ENCODE measurements at places on chromosomes 16 and 17.

- DNase-seq, result no peak
Measured at GRCh38 chr17:81545160-81545949, 6.8 kb downstream of the FAAP100 start.

GRCh38 chr17:68501074-68501473, 11.2 kb upstream of the PRKAR1A start:
- no peak for DNase-seq

DNA sequence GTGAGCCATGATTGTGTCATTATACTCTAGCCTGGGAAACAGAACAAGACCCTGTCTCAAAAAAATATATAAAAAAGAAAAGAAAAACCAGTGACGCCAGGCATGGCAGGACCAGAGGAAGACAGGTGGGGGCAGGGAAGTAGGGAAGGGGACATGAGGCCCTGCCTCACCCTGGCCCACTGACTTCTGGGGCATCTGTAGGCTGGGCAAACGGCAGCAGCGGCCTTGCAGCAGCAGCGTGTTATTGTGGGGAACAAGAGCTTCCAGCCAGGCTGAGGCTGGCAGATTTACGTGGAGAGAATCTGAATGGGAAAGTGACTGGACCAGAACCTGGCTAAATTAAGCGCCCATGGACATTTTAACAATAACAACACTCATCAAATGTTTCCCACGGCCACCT, 19.4 kb downstream of the CMTM4 start:
- peak; percentile 31 for DNase-seq

DNA sequence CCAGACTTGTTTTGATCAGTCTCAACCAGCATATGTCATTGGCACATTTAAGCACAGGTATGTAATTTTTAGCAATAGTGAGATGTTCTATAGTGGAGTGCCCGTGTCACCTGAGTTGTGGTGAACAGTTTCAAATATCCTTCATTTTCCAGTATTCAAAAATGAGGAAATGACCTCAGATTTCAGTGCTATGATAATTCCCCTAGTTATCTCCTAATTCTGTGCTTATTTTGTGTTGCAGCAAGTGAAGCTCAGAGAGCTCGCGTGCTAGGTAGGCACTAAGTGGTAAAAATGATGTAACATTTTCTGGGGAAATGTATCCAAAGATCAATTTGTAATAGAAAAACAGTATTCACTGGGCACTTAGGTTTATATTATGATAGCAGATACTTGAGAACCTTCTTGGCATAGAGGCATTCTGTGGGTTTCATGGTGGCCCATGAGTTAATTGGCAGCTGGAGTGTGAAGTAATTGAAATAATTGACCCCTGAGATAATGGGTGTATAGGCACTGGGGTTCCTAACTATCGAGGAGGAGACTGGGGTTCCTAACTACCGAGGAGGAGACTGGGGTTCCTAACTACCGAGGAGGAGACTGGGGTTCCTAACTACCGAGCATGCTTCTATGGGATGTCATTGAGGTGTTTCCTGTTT, 159.1 kb downstream of the PRKCA start:
- no peak for DNase-seq

GRCh38 chr16:66335704-66336329, 30.7 kb upstream of the CDH5 start:
- DNase-seq, result peak; percentile 84

DNA sequence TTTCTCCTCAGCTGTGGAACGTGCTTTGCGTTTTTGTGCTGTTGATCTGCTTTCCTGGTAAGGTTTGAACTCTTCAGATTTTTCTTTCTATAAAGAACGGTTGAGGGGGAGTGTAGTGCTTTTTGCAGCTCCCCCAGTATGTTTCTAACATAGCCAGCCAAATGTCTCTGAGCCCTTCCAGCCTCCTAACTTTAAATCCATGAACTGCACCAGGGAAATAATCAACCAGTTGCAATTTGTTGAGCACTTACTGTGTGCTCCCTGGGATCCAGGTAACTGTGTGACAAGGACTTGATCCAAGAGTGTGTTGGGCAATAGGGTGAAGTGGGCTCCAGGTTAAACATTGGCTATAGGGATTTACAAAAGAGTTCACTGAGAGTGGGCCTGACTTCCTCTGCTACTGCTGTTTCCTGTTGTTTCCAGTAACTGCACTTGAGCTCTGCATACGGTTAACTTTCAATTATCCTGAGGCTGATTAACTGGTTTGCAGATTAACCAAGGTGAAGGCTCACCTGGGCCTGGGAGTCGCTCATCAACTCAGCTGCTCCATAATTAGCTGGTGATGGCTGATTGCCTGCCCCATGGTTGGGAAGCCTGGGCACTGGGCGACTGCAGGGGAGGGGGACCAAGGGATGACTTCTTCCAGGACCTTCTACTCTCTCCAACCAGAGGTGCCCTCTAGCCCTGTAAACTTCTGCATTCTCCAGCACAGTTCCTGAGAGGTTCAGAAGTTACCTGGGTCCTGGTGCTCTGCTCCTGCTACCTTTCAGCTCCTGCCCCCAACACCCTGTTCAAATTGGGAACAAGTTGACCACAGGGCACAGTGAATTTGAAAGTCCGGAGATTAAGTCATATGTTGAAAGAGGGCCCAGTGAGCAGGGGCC, 19.5 kb downstream of the HLF start:
- no peak for DNase-seq

Measured in midbrain (tissue), 1 donor.